ENCODE measurements at places on chromosomes 11 and 22. TPM values are rescaled to one million over a fixed set of nuclear protein-coding genes. Genes with fewer than 3 reads are reported as not detected.

Gene DUSP18
- total RNA-seq: 12.5 TPM

Gene SUSD2
- 0.31 TPM for total RNA-seq

Gene MGAT3
- 0.27 TPM for total RNA-seq

Gene C11orf91
- not detected for total RNA-seq

Gene GLYAT
- total RNA-seq: not detected

Gene HBE1
- total RNA-seq: not detected

Gene KCNA4
- not detected for total RNA-seq

Gene EIF3F
- 294 TPM for total RNA-seq

Gene DMC1
- 17.2 TPM for total RNA-seq

Gene LRRC32
- total RNA-seq: 2.8 TPM

Gene CYB561A3
- 53.0 TPM for total RNA-seq

- DNase-seq: no peak
These were observed 7.9 kb upstream of the HEPACAM start for GRCh38 chr11:124943741-124944140.

- DNase-seq: peak; percentile 45
These were observed 564 bp downstream of the THAP12 start for GRCh38 chr11:76380159-76380976.

DNA sequence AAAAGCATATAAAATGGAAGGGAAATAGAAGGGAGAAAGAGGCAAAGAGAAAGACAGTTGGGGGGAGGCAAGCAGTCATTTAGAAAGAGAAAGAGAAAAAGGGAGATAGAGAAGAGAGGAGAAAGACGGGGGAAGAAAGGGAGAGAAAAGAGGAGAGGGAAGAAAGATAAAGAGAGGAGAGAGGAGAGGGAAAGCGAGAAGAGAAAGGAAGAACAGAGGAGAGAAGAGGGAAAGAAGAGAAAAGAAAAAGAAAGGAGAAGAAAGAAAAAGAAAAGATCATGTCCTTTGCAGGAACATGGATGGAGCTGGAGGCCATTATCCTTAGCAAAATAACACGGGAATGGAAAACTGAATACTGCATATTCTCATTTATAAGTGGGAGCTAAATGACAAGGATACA is 247.7 kb downstream of the MIAT start:
- DNase-seq: no peak

- DNase-seq: no peak
These were observed 6.2 kb downstream of the MYO18B start for GRCh38 chr22:25748140-25748539.

- DNase-seq: no peak
These were observed 19.2 kb upstream of the KDM2A start for GRCh38 chr11:67099831-67100324.

- no peak for DNase-seq
These were observed 30.0 kb downstream of the NAT10 start for GRCh38 chr11:34135439-34135838.

DNA sequence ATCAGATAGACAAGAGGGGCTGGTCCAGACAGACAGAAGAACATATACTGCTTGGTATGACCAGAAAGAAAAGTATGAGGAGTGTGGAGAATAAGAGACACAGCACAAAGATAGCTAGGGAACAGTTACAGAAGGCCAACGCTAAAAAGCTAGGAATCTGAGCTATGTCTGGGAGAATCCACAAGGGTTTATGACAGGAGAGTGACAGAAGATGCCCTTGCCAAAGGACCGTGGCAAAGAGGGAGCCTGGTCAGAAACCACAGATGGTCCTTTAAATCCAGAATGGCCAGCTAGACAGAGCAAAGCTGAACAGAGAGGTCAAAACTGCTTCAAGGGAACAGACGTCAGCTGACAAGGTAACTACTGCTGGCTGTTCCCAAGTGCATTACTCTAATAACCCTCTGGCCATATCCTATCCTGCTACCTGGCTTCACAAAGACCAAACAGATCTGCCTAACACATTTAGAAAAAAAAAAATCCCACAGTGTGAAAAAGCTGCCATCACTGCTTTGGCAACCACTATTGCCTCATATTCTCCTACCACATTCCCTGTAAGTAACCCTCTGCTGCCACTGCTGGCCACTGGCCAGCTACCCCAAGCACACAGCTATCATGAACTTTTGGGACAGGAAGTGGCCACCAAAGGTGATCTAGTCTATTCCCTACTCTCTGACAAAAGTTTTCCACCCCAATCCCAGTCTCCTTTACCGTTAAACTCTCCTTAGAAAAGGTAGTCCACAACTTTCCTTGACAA is 7.3 kb downstream of the SERGEF start:
- no peak for DNase-seq

- DNase-seq: no peak
These were observed 51.4 kb downstream of the ELP4 start for GRCh38 chr11:31560842-31561476.

- no peak for DNase-seq
These were observed 367.3 kb downstream of the OPCML start for GRCh38 chr11:133164986-133165385.

GRCh38 chr11:107043242-107044006 is 25.1 kb upstream of the GUCY1A2 start:
- DNase-seq: no peak

DNA sequence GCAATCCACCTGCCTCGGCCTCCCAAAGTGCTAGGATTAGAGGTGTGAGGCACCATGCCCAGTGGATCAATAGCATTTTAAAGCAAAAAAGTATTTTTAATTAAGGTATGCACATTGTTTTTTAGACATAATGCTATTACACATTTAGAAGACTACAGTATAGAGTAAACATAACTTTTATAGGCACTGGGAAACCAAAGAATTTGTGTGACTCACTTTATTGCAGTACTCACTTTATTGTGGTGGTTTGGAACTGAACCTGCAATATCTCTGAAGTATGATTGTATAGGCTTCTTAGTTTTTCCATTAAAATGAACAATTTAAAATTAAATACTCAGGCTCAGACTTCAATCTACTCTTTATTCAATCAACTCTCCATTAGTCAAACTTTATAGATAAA is 17.5 kb upstream of the CD3E start:
- DNase-seq: no peak

DNA sequence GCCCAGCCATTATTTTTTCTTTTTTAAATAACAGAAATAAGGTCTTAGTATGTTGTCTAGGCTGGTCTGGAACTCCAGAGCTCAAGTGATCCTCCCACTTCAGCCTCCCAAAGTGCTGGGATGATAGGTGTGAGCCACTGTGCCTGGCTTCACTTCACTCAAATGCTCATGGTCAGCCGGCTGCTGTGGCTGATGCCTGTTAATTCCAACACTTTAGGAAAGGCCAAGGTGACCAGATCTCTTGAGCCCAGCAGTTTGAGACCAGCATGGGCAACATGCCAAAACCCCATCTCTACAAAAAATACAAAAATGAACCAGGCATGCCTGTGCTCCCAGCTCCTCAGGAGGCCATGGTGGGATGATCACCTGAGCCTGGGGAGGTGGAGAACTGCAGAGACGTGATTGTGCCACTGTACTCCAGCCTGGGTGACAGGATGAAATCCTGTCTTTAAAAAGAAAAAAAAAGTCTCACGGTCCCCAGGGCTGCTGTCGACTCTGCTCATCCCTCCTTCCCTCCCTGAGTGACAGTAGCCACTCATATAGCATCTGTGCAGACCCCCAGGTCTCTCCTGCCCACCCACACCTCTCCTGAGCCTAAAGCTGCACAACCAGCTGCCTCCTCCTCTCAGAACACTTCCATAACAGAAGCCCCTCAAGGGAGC is 3.6 kb downstream of the YDJC start:
- no peak for DNase-seq

DNA sequence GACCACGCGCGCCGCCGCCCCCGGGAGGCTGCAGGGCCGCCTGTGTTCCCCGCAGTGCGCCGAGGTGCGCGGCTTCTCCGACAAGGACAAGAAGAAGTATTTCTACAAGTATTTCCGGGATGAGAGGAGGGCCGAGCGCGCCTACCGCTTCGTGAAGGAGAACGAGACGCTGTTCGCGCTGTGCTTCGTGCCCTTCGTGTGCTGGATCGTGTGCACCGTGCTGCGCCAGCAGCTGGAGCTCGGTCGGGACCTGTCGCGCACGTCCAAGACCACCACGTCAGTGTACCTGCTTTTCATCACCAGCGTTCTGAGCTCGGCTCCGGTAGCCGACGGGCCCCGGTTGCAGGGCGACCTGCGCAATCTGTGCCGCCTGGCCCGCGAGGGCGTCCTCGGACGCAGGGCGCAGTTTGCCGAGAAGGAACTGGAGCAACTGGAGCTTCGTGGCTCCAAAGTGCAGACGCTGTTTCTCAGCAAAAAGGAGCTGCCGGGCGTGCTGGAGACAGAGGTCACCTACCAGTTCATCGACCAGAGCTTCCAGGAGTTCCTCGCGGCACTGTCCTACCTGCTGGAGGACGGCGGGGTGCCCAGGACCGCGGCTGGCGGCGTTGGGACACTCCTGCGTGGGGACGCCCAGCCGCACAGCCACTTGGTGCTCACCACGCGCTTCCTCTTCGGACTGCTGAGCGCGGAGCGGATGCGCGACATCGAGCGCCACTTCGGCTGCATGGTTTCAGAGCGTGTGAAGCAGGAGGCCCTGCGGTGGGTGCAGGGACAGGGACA is 2.7 kb downstream of the NLRP6 start:
- no peak for DNase-seq

- DNase-seq: no peak
These were observed 686 bp downstream of the LMF2 start for GRCh38 chr22:50506611-50507420.

GRCh38 chr11:93540896-93541553 is 2.2 kb downstream of the SMCO4 start:
- no peak for DNase-seq

GRCh38 chr11:78815831-78816230 is 241.2 kb upstream of the NARS2 start:
- DNase-seq: no peak

- no peak for DNase-seq
These were observed 626 bp downstream of the FLRT1 start for GRCh38 chr11:64036087-64037026.

DNA sequence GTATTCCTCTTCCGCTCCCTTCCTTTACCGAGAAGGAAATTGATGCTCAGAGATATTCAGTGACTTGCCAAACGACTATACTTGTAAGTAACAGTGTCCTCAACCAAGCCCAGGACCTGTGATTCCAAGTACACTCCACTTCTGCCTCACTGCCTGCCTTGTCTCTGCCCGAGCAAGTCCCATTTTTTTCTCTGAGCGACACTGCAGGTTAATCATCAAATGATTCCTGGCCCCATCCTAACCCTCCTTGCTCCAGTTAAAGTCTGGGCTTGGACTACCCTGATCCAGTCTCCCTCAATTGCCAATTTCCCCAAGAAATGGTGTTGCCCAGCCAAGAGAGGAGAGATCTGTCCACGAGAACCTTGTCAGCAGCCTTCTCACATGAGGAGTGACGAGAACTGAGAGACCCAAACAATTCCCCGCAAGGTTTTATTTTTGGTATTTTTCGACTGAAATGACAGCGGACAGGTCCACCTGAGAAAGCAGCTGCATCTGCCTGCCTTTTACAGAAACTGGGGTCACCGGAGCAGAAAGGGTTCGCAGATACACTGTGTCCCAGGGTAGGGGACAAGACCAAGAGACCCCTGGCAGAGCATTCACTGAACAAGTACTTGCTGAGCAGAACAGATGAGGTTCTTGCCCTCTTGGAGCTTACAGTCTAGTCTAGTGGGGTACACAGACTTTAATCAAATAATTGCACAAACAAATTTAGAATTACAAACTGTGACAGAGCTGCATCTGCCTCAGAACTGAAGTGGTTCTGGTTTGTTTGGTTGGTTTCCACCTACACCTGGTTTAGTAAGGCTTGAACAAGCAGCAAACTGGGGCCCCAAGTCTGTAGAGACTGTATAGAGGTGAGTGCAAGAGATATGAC is 11.4 kb downstream of the POU2AF1 start:
- DNase-seq: no peak

Data from CD8-positive, alpha-beta memory T cell (primary cell).